Caki2 (cell line): ENCODE measurements at places on chromosomes 7 and 10.

DNA sequence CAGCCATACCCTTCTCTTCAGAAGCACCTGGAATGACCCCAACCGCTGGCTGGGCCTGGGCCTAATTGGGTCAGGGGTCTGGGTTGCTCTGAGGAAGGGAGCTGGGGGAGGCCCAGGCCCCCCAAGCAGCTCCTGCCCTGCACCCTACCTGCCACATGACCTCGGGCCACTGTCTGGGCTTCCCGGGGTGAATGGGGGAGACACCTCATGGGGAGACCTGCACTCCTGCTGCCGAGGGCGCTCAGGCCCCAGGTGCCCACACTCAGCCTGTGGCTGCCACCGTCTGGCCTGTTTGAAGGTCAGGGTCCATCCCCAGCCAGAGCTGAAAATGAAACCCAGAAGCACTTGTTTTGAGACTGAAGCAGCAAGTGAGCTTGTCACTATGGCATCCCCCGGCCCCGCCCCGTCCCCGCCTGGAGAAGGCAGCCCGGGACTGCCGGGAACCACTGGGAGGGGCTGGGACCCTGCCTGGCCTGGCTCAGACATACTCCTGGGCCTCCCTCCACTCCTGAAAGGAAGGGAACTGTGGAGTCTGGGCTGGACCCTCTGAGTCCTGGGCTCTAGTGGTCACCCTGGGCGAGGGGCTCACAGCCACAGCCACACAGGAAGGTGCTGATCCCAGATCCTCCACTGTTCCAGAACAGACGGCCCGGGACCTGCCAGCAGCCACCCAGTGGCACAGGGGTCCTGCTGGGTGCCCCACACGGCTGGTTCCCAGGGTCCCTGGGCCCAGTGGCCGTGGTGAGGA, 7.4 kb upstream of the MICALL2 start:
- DNase-seq: peak; percentile 63

- DNase-seq: no peak
These were observed 714.5 kb upstream of the POT1 start for GRCh38 chr7:125644109-125644508.

- no peak for DNase-seq
These were observed 35.5 kb downstream of the ENTPD1 start for GRCh38 chr10:95791425-95791979.

DNA sequence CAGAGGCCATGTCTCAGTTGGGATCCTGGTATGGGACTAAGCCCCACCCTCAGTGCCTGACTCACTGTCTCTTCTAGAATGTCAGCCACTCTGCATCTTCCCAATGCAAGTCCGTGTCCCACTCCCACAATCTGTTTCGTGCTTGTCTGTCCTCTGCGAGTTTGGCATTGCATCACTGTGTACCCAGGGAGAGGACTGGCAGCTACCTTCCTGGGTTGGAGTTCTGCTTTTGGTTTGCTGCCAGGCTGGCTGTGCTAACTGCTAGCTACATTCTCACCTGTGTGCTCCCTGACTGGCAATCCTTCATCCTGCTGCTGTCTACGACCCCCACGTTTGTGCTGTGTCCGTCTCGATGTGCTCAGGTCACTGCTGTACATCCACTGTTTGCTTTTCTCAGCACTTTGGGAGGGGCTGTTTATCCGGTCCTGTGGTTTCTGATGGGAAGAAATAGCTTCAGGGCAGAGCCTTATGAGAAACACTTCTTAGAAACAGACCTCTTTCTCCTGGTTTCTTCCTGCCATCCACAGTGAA, 56.0 kb upstream of the GLI3 start:
- no peak for DNase-seq

GRCh38 chr7:81045491-81046030, 126.7 kb upstream of the SEMA3C start:
- no peak for DNase-seq

- DNase-seq: no peak
These were observed 39.4 kb upstream of the DLX5 start for GRCh38 chr7:97064020-97064419.
